Activated CD4-positive, alpha-beta T cell treated with anti-CD3 and anti-CD28 coated beads, Interleukin-2, amount 50 U/mL, for 4 hours (primary cell): ENCODE measurements at places on chromosomes 2 and 18.

DNA sequence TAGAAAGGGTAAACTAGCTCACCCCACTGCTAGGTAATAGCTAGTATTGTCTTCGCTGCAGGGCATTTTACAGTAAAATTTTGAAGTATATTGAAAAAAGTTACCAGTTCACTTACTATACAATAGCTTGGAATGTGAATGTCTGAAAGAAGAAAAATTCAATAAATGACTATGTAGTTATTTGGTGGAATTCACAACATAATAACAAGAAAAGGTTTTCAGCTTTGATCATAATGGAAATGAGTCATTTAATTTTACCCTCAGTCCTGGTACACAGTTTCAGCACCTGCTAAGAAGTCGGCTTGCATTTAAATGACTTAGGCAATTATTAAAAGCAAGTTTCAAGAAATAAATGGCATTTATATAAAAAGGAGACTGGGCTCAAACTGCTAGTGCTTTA lies 90.4 kb downstream of the NUP35 start:
- no peak for DNase-seq

GRCh38 chr18:32393407-32393806 lies 77.3 kb downstream of the GAREM1 start:
- no peak for DNase-seq

DNA sequence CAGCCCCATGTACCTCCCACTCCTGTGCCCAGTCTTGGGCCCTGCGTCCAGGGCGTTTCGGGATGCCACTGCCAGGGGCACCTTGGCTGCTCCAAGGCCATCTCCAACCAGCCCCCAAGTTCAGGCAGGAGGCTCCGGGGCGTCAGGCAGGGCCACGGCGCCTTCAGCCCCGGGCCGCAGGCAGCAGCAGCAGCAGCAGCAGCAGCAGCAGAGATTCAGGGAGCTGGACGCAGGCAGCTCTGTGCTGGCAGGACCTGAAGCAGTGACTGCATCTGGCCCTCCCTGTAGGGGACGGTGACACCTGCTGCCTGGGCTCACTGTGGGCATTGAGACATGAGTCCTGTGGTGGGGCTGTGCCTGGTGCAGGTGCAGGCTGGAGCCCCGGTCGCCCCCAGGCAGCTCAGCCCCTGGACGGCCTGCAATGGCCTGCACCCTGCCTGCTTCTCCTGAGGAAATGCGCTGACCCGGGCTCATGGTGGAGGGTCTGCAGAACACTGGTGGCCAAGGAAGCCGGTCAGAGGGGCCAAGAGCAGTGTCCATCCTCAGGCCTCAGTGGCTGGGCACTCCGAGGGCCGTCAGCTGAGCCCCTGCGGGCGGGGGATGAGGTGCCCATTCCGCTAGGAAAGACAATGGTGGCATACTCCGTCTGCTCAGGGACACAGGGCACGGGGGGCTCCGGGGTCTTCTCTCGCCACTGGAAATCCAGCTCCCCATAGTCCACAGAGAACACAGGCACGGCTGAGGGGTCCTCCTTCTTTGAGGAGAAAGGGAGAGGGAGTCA lies 8.0 kb downstream of the PDCD1 start:
- DNase-seq = no peak

DNA sequence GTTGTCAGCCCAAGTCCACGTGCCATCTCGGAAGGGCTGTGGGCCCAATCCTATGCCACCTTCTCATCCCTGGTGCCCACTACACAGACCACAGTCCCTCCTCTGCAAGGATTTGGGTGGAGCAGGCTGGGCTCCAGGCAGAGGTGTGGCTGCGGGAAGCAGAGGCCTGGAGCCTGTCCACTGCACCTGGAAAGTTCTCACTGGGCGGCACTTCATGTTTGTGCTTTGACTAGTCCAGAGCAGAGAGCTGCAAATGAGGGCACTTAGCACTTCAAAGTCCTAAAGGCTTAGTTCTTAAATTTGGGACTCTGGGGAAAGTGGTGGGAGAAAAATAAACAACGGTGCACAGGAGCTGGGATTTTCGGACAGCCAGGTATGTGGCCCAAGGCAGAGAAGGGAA lies 308.9 kb upstream of the POU3F3 start:
- DNase-seq = no peak

GRCh38 chr2:163736433-163737189 lies 803 bp upstream of the FIGN start:
- DNase-seq = no peak

GRCh38 chr2:54520687-54521086 lies 64.6 kb downstream of the SPTBN1 start:
- no peak for DNase-seq

GRCh38 chr2:194054313-194054712 lies 1602.7 kb upstream of the SLC39A10 start:
- DNase-seq = no peak

- no peak for DNase-seq
Observed at GRCh38 chr2:71851094-71851750, 296.4 kb downstream of the CYP26B1 start.

DNA sequence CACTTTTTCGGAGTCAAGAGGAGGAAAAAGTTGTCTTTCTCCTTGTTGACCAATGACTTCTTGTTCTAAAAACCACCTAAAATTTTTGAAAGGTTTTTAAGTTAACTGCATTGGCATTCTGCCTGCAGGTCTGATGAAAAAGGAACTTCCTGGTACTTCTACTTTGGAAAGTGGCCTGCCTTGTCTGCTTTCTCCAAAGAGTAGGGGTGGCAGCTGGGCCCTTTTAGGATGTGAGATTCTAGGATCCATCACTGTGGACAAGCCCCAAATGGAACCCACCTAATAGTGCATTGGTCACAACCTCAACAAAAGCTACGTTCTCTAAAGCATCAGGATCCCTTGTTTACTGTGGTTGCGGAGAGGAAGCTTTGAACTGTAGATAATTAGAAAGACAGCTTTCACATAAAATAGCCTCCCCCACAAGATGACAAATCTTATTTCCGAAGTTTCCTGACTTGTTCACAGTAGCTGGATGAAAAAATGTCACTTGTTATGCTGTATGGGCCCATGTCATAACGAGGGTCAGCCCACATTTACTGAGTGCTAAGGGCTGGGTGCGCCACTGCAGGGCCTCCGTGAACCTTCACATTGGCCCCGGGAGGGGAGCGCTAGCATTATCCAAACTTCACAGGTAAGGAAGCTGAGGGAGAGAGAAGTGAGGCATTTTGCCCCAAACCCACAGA lies 17.4 kb downstream of the ASPRV1 start:
- no peak for DNase-seq

DNA sequence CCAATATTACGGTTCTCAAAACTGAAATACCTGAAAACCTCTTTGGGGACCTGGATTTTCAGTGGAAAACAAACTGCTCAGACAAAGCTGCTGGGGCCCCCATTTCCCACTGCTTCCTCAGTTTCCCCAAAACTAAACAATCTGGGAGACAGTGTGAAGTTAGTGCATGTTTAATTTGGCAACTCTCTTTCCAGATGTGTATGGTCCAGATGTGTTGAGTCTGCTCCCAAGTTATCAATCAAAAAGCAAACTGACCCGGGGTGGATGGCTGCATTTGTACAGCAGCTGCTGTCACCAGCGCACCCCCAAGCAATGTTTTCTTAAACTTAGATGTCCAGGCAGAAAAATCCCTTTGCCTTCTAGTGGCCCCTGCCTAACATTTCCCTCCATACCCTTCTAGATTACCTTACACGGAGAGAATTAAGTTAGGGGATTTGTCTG lies 136.9 kb downstream of the COPS8 start:
- DNase-seq = no peak

GRCh38 chr18:3491981-3492555 lies 42.1 kb downstream of the TGIF1 start:
- no peak for DNase-seq

- no peak for DNase-seq
Observed at GRCh38 chr2:231399853-231400680, 4.6 kb downstream of the B3GNT7 start.

- DNase-seq = peak; percentile 38
Observed at GRCh38 chr2:197255543-197255942, 55.0 kb downstream of the ANKRD44 start.

DNA sequence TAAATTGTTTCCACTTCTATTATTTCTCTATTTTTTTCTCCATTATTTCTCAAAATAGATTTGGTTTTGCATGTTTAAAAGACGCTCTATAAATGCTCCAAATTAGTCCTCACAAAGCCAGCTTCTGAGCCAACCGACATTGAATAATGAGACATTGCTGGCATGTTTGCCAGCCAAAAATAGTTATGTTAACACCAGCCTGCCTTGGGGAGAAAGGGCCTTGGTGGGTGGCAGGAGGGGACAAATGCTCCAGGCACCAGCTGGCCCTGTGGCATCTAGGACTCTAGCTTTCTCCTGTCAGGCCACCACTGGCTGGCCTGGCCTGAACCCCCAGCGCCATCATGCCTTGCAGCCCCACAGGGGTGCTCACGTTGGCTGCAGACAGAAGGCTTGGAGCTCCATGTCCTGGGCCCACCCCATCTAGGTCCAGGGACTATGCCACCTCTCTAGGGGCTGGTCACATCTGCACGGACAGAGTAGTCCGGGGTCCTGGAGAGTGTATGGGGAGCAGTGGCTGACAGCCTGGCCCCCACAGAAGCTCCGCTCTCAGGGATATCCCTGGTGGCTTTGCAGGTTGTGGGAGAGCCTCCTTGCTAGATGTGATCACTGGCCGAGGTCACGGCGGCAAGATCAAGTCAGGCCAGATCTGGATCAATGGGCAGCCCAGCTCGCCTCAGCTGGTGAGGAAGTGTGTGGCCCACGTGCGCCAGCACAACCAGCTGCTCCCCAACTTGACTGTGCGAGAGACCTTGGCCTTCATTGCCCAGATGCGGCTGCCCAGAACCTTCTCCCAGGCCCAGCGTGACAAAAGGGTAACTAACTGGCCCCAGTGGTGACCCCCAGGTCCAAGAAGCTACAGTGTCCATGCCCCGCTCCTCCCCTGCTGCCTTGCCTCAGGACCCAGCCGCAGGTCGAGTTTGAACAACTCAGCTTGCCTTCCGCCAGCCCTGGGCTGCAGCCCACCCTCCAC lies 12.5 kb downstream of the ABCG8 start:
- DNase-seq = no peak

DNA sequence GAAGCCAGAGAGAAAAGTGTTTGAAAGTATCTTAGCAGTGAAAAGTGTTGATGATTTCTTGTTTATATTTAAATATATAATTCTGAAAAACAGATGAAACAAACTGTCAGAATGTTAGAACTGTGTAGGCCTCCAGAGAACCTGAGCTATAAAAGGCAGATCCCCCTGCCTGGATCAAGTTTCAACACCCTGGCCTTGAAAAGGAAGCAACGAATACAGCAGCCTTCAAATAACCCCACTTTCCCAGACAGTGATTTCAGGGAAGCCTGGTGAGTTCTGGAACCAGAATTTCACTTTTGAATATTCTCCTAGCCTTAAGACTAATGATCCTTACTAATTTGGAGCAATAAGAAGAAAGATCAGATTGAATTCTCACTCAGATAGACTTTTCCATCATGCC lies 13.3 kb upstream of the TRIM43 start:
- no peak for DNase-seq

DNA sequence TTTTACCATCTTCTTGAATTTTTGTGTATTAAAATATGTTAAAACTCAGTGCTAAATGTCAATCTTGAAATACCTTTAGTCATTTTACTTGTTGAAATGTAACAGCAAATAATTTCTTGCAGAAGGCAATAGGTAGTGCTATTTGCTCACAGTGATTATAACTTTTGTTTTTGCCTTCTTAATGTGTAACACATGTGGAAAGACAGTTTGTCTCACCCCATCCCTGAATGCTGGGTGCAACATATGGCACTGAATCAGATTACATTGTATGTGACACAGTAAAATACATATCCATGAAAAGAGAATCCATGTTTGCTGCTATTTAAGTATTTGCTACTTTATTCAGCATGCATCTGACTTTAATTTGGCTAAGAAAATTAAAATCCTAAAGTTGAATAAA lies 35.3 kb downstream of the FRZB start:
- no peak for DNase-seq

DNA sequence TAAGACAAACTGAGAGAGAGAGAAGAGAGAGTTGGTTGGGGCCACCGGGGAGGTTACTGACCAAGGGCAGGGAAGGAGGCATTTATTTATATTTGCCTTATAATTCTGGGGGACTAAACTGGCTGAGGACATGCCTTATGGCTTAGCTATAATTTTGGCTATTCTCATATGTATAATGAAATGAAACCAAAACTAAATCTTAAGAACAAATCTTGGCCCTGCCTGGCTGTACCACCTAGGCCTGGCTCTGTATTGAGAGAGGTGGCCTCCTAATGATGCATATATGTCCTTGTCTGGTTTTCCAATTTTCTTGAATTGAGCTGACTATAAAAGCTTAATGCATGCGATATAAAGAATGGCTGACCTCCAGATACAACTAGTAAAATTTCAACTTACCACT lies 3.5 kb upstream of the PPP1CB start:
- DNase-seq = no peak

- no peak for DNase-seq
Observed at GRCh38 chr2:55047677-55048299, 2.5 kb downstream of the RTN4 start.

GRCh38 chr2:239436669-239437335 lies 36.0 kb upstream of the HDAC4 start:
- DNase-seq = no peak

DNA sequence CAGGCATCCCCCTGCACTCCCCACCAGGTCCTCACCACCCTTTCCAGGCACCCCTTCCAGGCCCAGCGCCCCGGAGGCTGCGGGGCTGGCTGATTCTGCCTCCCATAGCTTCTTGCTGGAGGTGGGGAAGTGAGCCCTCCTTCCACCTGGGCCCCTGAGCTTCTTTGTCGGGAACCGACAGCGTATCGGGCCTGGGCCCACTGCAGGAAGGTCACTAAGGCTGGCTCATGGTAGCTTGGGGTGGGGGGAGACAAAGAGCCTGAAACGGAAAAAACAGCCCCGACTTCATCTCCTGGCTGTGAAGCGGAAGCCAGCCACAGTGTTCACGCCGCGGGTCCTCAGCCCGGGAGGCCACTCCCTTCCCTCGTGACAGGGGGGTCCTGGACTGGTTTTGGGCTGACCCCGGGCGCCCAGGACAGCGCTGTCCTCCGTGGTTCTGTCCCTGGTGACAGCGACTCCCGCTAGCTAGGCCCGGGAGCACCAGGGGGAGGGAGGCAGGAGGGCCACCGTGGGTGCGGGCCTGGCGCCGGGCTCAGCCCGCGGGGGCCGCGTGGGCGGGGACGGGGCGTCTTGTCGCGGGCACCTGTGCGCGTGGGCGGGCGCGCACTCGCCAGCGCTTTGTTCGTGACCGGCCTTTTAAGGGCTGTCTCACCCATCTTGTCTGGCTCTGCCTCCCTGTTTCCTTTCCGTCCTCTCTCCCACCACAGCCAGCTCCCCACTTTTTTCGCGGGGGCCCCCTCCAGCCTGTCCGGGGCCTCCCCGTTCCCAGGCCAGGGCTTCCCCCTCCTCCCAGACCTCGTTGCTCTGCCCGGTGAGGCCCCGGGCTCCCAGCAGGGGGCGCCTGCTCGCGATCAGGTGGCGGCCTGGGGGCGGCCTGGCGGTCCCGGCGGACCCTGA lies 64.9 kb downstream of the DNMT3A start:
- peak; percentile 64 for DNase-seq
